Fibroblast of upper back skin (primary cell): ENCODE measurements at places on chromosomes 3 and 15.

- DNase-seq, result no peak
Observed at GRCh38 chr15:91599261-91599660, 254.2 kb upstream of the SLCO3A1 start.

GRCh38 chr15:77418966-77419835 is 703 bp downstream of the PEAK1 start:
- DNase-seq, result peak; percentile 78

DNA sequence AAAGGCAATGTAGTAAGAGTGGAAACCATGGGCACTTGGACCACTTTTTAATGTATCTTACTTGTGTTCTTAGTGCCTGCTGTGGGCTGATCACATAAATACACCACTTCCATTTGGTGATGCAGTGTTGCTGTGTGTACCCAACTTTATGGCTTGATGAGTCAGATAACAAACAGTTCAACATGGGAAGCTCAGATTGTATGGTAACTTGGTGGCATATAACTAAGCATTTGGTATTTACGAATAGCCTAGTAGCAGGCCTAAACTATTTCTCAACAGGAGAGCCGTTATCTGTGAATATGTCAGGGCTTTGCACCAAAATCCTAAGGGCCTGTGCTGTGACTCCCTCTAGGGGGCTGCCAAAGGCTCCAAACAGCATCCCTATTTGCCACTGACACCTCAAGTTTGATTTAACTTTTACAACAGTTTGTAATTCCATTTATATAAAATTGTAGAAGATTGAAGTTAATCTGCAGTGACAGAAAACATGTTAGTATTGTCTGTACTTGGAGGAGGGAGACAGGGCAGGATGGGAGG is 640.4 kb upstream of the CADM2 start:
- DNase-seq, result no peak

DNA sequence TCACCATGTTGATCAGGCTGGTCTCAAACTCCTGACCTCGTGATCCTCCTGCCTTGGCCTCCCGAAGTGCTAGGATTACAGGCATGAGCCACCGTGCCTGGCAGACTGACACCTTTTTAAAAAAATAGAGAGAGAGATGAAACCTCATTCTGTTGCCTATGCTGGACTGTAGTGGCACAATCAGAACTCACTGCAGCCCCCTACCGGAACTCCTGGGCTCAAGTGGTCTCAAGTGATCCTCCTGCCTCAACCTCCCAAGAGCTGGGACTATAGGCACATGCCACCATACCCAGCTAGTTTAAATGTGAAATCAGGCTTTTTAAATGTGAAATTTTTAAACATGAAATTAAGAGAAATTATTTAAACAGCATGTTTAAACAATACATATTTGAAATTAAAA is 265.2 kb upstream of the UBE2E1 start:
- DNase-seq, result no peak

GRCh38 chr3:172713316-172713715 is 2.4 kb upstream of the NCEH1 start:
- DNase-seq, result peak; percentile 25

DNA sequence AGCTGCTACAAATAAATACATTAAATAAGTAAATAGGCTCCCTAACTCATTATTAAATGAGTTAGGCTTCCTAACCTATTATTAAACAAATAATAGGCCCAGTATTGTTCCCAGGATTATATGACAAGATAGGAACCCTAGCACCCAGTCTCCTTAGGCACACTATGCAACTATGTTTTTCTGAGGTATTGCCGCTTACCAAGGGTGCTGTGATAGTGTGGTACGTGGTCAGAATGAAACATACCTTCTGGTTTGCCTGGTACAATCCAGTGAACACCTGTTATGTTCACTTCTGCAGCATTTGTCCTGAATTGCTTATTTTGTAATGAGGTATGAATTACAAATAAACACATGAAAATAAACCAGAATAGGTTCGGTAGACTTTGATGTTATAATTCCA is 375.6 kb upstream of the GBE1 start:
- DNase-seq, result no peak

DNA sequence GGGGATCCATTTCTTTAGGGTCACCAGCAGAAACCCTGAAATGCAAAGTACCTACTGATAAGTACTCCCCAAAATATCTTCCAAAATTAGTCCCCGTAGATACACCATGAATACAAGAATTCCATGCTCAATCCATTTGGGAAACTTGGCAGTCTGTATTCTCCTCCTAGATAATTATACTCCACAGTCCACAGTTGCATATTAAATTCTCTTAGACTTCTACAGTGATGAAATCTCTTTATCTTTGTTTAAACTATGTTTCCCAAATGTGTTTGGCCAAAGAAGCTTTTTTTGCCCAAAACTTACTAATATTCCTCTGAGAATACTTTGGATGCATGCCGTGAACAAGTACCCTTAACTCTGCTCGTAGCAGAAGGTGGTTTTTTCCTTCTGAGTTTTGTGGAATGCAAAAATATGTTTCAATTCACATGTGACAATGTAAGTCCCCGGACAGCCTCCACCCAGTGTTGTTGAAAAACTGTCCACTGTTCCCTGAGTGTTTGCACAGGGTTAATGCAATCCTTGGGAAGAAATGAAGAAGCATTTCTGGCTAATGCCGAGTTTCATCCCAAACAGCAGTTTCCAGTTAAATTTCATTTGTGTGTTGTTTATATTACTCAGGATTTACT is 126.7 kb downstream of the ARNT2 start:
- DNase-seq, result peak; percentile 73

- DNase-seq, result no peak
Observed at GRCh38 chr3:107413264-107413663, 36.0 kb downstream of the CCDC54 start.

GRCh38 chr15:101246391-101246790 is 5.5 kb downstream of the CHSY1 start:
- no peak for DNase-seq

GRCh38 chr3:49952924-49953323 is 13.0 kb downstream of the RBM6 start:
- DNase-seq, result no peak

DNA sequence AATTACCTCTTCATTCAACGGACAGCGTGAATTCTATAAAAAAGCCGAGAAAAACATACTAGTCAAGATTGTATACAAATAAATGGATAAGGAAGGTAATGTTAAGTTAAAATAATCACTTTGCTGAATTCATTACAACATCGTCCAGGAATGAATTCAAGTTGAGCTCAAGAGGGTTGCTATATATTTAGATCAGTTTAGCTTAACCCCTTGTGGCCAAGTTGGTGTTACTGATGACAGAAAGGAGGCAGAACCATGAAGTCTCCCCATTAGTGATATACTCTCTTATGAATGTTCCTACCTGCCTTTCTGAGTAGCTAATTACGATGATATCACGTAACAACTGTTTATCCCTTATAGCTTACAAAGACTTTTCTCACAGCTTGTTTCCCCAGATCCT is 34.9 kb downstream of the UBR1 start:
- no peak for DNase-seq

DNA sequence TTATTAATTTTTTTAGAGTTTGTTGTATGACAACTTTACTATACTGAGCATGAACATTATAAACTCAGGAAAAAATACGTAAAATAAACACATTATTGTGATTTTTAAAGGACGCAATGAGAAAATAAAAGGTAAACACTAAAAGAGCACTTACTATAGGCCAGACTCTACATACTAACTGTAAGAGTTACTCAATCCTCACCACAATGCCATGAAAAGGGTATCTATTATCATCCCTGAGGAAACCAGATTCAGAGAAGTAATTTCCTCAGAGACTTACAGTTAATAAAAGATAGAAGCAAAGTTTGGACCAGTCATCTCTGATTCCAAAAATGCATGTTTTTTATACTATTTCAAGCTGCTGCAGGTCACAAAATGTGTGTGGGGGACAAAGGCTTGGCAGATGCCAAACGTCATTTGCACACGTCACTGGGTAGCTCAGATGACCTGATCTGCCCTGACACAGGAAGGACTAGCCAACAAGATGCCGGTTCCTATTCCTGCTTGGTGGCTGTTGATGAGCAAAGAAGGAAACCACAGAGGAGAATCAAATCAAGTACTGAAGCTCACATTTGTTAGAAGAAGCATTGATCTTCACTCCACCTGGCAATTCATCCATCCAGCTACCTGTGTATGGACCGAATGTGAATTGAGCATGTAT is 42.3 kb downstream of the KLHL6 start:
- DNase-seq, result no peak

GRCh38 chr15:35410775-35411174 is 135.2 kb downstream of the DPH6 start:
- DNase-seq, result no peak

- DNase-seq, result no peak
Observed at GRCh38 chr15:49423901-49424550, 984 bp downstream of the FGF7 start.

GRCh38 chr15:19973718-19974117 is 567.9 kb downstream of the GOLGA6L6 start:
- no peak for DNase-seq

GRCh38 chr3:188497021-188497420 is 343.1 kb downstream of the LPP start:
- DNase-seq, result peak; percentile 78

GRCh38 chr3:116056280-116056679 is 389.0 kb downstream of the LSAMP start:
- DNase-seq, result no peak

- no peak for DNase-seq
Observed at GRCh38 chr3:121295452-121295851, 250.3 kb downstream of the POLQ start.

- DNase-seq, result no peak
Observed at GRCh38 chr3:71391361-71391760, 192.2 kb downstream of the FOXP1 start.

- peak; percentile 56 for DNase-seq
Observed at GRCh38 chr15:85831415-85832113, 36.8 kb upstream of the KLHL25 start.

GRCh38 chr3:120418866-120419490 is 31.8 kb downstream of the FSTL1 start:
- peak; percentile 46 for DNase-seq

- DNase-seq, result peak; percentile 90
Observed at GRCh38 chr15:90402223-90402622, 14.2 kb downstream of the IQGAP1 start.

DNA sequence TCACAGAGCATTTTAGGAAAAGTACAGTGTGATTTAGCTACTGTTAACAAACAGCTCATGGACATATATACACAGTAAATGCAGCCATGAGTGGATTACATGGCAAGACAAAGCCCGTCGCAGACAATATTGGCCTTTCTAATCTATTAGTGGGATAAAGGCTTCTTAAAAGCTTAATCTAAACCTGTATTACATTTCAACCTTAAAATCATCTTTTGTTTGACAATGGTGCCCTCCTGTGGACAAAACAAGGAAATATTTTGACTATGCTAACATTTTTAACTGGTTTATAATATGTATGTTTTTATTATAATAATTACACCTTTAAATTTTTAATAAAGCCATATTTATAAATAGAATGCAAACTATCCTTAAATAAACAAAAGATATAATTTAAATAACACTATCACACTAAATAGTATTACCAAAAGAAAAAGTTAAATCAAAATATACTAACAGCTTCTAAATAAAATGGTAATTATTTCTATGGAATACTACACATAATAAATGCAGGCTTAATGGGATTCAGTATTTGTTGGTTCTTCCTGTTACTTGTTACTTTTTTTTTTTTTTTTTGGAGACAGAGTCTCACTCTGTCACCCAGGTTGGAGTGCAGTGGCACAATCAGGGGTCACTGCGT is 38.6 kb downstream of the TAFA4 start:
- DNase-seq, result peak; percentile 41

DNA sequence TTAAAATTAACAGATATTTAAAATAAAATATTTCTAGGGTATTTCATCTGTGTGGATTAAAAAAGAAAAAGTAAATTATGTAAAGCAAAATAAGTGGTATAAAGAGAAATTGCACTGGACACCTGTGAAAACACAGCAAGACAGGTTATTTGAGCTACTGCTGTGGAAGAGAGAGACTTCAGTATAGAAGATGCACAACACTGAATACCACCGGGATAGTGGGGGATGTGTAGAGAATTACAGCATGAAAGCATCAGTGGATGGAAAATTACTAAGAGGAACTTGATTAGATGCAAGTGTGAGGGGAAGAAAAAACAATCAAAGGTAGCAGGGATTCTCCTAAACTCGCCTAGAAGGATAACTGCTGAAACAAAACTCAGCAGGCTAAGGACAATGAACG is 1242.5 kb upstream of the GBE1 start:
- no peak for DNase-seq

GRCh38 chr3:31579828-31580227 is 47.1 kb downstream of the STT3B start:
- DNase-seq, result no peak

DNA sequence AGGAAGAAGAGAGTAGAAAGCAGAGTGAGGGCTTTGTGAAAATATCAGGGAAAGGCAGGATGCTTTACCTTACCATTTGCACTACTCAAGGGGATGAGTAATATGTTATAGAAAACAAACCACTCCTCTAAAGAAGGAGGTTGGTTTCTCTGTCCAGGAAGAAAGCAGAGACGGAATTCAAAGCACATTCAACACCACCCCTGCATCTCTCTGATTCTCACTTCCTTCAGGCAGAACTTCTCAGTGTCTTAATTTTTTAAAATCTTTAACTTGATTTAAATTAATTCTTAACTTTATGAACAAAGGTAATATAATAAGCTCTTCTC is 82.4 kb downstream of the NR2F2 start:
- DNase-seq, result no peak

DNA sequence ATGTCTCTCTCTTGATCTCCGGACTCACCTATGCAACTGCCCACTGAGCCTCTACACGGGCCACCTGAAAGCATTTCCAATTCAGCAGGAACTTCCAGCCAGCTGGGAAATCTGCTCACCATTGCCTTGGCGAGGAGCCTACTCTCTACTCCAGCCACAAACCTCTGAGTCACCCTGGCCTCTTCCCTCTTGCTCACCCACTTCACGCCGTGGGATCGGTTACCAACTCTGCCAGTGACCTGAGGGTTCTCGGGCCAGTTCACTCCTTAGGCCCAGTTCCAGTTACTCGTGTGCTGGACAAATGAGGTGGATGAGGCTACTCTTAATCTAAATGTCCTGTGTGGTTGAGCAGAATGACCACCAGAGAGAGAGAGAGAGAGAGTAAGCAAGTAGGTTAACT is 70.1 kb downstream of the CEMIP start:
- peak; percentile 83 for DNase-seq

DNA sequence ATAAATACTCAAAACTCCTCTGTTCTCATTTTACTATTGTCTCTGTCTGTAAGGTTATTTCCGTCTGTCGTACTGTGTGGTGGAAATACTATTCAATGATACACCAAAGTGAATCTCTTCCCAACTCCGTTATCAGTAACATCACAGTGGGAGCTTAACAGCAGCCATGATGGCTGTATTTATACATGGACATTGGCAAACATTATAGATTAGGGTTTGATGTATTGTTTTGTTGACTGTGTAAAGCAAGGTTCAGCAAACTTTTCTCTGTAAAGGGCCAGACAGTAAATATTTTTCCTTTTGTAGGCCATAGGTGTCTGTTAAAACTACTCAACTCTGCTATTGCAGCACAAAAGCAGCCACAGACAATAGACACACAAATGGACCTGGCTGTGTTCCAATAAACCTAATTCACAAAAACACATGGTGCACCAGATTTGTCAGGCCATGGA is 23.2 kb downstream of the LIPC start:
- no peak for DNase-seq

- no peak for DNase-seq
Observed at GRCh38 chr15:32766101-32766500, 48.3 kb downstream of the GREM1 start.
